Kidney epithelial cell (primary cell): ENCODE measurements at places on chromosomes 11 and 22. TPM values are rescaled to one million over a fixed set of nuclear protein-coding genes. Genes with fewer than 3 reads are reported as not detected.

Gene STK33
- total RNA-seq = 14.9 and 15.7 TPM in 2 replicates

Gene SESN3
- 4.7 TPM in 2 replicates for total RNA-seq

Gene DDX25
- 1.2 and 1.5 TPM in 2 replicates for total RNA-seq

Gene YPEL4
- total RNA-seq = 1.4 TPM in 1 of 2 replicates, not detected in the other

Gene SULT4A1
- total RNA-seq = 1.4 and 1.8 TPM in 2 replicates

Gene SEZ6L
- not detected in 2 replicates for total RNA-seq

Gene WNT7B
- total RNA-seq = 15.3 and 19.2 TPM in 2 replicates

Gene FAM180B
- total RNA-seq = not detected in 2 replicates

Gene SCGB1A1
- not detected in 2 replicates for total RNA-seq

Gene IGLL1
- total RNA-seq = not detected in 2 replicates

Gene ARHGAP20
- 0.14 and 0.17 TPM in 2 replicates for total RNA-seq

Gene YPEL1
- 2.8 and 4.9 TPM in 2 replicates for total RNA-seq

Gene RFPL2
- not detected in 2 replicates for total RNA-seq

Gene KCNJ1
- total RNA-seq = not detected in 2 replicates

Gene TIRAP
- total RNA-seq = 7.1 and 11.7 TPM in 2 replicates

Gene MYEOV
- 29.0 and 36.9 TPM in 2 replicates for total RNA-seq

Gene KRTAP5-11
- not detected in 2 replicates for total RNA-seq

Gene TMEM25
- total RNA-seq = 47.9 and 71.6 TPM in 2 replicates

Gene THRSP
- total RNA-seq = not detected in 2 replicates

Gene PHETA2
- 4.6 and 8.7 TPM in 2 replicates for total RNA-seq

Gene TMEM151A
- total RNA-seq = 0.08 TPM in 1 of 2 replicates, not detected in the other

Gene ENTHD1
- total RNA-seq = not detected in 2 replicates

Gene LRRC74B
- total RNA-seq = not detected in 2 replicates

Gene MMP27
- total RNA-seq = not detected in 2 replicates

Gene MAPK1
- total RNA-seq = 37.2 and 42.2 TPM in 2 replicates
